ENCODE measurements at places on chromosomes 11 and 22.

DNA sequence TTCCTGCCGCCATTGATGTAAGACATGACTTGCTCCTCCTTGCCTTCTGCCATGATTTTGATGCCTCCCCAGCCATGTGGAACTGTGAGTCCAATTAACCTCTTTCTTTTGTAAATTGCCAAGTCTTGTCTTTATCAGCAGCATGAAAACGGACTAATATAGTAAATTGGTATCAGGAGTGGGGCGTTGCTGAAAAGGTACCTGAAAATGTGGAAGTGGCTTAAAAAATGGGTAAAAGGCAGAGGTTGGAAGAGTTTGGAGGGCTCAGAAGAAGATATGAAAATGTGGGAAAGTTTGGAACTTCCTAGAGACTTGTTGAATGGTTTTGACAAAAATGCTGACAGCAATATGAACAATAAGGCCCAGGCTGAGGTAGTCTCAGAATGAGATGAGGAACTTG, 89.7 kb downstream of the RSF1 start:
- no peak for DNase-seq

GRCh38 chr11:120516461-120517389, 5.2 kb downstream of the GRIK4 start:
- DNase-seq = no peak

DNA sequence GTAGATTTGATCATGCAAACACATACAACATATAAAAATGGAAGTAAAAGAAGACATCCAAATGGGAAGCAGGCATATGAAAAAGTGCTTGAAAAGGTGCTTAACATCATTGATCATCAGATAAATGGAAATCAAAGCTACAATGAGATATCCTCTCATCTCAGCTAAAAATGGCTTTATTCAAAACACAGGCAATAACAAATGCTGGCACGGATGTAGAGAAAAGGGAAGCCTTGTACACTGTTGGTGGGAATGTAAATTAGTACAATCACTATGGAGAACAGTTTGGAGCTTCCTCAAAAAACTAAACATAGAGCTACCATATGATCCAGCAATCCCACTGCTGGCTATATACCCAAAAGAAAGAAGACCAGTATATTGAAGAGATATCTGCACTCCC, 549 bp upstream of the TCN1 start:
- no peak for DNase-seq

DNA sequence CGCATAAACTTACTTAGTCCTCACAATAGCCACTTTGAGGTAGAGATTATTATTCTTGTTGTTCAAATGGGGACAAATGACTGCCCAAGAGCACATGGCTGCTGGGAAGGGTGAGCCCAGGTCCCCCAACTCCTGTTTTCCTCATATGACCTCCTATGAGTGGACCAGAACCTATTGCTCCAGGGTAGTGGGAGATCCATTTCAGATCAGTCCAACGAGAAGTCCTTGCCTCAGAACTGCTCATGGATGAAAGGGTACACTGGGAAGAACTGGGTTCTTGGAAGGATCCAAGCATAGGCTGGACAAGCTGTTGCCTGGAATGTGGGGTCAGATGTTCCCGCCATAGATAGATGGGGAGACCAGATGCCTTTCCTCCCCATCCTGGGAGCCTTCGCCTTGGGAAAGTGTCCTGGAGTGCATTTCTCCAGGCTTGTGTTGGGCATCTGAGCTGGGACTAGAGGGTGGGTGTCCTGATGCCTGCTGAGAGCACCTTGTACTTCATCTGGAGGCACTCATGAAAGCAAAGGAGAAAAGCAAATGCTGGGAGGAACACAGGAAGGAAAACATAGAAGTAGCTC, 146.3 kb upstream of the B3GAT1 start:
- no peak for DNase-seq

- no peak for DNase-seq
Measured at GRCh38 chr11:118366287-118366686, 6.9 kb downstream of the UBE4A start.

GRCh38 chr22:27730641-27731433, 70.7 kb downstream of the MN1 start:
- DNase-seq = no peak

All from fibroblast of the conjunctiva (primary cell).